ENCODE measurements at places on chromosomes 16 and 17.

- H3K4me3 ChIP-seq, result no peak overlapping the region
- H3K27ac ChIP-seq, result no peak overlapping the region
- no peaks in the 10 kb centered on the region for H3K36me3 ChIP-seq
- H3K27me3 ChIP-seq, result no peaks in the 10 kb centered on the region
- no peaks in the 10 kb centered on the region for H3K4me1 ChIP-seq
Observed at GRCh38 chr17:80718428-80718827, 173.8 kb downstream of the RPTOR start.

- DNase-seq, result peak; percentile 72
- no peaks in the 10 kb centered on the region for H3K27me3 ChIP-seq
- H3K4me1 ChIP-seq, result peaks cover 52% of the 10 kb centered on the region
- peak overlapping the region; percentile 79 for H3K4me3 ChIP-seq
- H3K36me3 ChIP-seq, result no peaks in the 10 kb centered on the region
- H3K27ac ChIP-seq, result peak overlapping the region; percentile 77
Observed at GRCh38 chr17:40317345-40317873, 8.4 kb downstream of the RARA start.

- peaks cover 89% of the 10 kb centered on the region for H3K36me3 ChIP-seq
- H3K27me3 ChIP-seq, result no peaks in the 10 kb centered on the region
- no peaks in the 10 kb centered on the region for H3K4me1 ChIP-seq
- H3K27ac ChIP-seq, result no peak overlapping the region
- no peak for DNase-seq
Observed at GRCh38 chr17:41885733-41886132, 20.5 kb upstream of the KLHL11 start.

GRCh38 chr17:5437721-5438317 is 1.1 kb downstream of the C1QBP start:
- H3K27me3 ChIP-seq, result no peaks in the 10 kb centered on the region
- peaks cover 58% of the 10 kb centered on the region for H3K36me3 ChIP-seq
- no peak for DNase-seq

GRCh38 chr17:61201211-61201610 is 198.4 kb upstream of the TBX2 start:
- H3K4me3 ChIP-seq, result no peak overlapping the region
- no peak for DNase-seq
- H3K4me1 ChIP-seq, result no peaks in the 10 kb centered on the region
- no peaks in the 10 kb centered on the region for H3K36me3 ChIP-seq
- H3K27me3 ChIP-seq, result peaks cover 5% of the 10 kb centered on the region

- DNase-seq, result no peak
- no peak overlapping the region for H3K4me3 ChIP-seq
- no peak overlapping the region for H3K27ac ChIP-seq
- H3K27me3 ChIP-seq, result no peaks in the 10 kb centered on the region
Observed at GRCh38 chr16:87733190-87733589, 32.6 kb downstream of the KLHDC4 start.

- H3K4me1 ChIP-seq, result no peaks in the 10 kb centered on the region
- no peaks in the 10 kb centered on the region for H3K36me3 ChIP-seq
- no peaks in the 10 kb centered on the region for H3K27me3 ChIP-seq
- no peak for DNase-seq
Observed at GRCh38 chr16:53974484-53975080, 270.6 kb downstream of the FTO start.

GRCh38 chr16:31360251-31360650 is 5.3 kb downstream of the ITGAX start:
- H3K36me3 ChIP-seq, result no peaks in the 10 kb centered on the region
- no peak overlapping the region for H3K4me3 ChIP-seq
- DNase-seq, result no peak
- H3K4me1 ChIP-seq, result peaks cover 13% of the 10 kb centered on the region

DNA sequence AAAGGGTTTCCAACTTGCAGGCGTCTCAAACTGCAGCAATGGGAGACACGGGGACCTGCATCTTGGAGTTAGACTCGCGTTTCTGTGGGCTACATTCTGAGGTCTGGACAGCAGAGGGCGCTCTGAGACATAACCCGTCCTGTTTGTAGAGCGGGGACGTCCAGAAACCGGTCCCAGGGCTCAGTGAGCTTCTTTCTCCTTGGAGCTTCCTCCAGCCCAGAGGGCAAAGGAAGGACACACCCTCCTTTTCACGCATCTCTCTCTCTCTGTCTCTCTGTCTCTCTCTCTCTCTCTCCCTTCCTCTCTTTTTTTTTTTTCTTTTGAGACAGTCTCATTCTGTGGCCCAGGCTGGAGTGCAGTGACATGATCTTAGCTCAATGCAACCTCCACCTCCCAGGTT is 19.8 kb downstream of the COX4I1 start:
- H3K27ac ChIP-seq, result no peak overlapping the region
- H3K4me1 ChIP-seq, result peaks cover 7% of the 10 kb centered on the region
- DNase-seq, result peak; percentile 83
- H3K27me3 ChIP-seq, result peaks cover 33% of the 10 kb centered on the region

DNA sequence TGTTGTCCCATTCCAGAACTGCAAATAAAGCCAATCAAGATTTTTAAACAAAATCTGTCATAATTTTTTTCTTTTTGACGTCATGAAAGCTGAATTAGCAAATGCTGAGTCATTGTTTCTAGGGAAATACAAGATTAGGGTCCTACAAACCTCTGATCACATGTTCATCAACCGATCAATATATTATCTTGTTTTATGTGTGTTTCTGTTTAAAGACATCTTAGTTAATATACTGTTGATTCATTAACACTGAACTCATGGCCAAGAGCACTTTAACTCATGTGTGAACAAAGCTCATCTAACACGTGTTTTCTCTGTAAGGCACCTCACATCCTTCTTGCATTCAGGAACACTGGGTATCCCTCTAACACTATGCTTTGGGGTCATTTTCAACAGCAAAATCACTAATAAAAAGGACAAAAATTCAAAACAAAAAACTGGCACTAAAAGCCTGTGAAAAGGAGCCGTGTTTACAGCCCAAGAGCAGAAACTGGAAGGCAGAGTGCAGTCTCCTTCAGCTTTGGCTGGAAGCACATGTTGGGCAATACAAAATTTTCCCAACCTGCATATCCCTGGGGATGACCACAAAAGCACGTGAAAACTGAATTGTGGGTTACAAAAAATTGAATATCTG is 102.5 kb downstream of the PARN start:
- no peak for DNase-seq
- no peaks in the 10 kb centered on the region for H3K4me1 ChIP-seq
- H3K4me3 ChIP-seq, result no peak overlapping the region
- H3K36me3 ChIP-seq, result no peaks in the 10 kb centered on the region

- no peak overlapping the region for H3K4me3 ChIP-seq
- no peaks in the 10 kb centered on the region for H3K36me3 ChIP-seq
- H3K4me1 ChIP-seq, result no peaks in the 10 kb centered on the region
- DNase-seq, result no peak
Observed at GRCh38 chr17:62906881-62907280, 59.2 kb upstream of the TANC2 start.

DNA sequence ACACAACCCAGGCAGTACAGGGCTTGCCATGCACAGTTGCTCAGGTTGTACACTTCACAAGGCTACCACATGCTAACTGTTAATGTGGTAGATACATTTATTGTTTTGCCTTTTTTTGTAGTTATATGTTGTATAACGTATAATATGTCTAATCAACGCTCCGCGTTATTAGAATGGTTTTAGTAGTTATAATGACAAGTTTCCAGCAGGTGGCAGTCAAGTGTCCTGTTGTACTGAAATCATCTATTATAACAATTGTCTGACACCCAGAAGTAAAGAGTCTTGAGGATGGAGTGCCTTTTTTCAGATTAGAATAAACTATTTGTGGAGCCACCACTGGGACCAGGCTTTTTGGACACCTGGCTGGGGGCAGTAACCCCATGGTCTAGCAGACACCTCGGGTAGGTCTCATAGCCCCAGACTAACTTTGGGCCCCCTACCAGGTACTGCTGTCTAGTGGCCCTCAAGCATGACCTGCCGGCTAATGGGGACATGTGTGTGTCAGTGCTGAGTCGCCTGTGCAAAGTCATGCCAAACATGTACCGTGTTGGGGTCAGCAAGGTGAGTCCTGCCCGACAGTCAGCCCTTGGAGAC is 32.8 kb downstream of the MYO15A start:
- no peak overlapping the region for H3K4me3 ChIP-seq
- H3K27me3 ChIP-seq, result no peaks in the 10 kb centered on the region
- DNase-seq, result peak; percentile 63
- peaks cover 18% of the 10 kb centered on the region for H3K4me1 ChIP-seq
- H3K36me3 ChIP-seq, result no peaks in the 10 kb centered on the region
- no peak overlapping the region for H3K27ac ChIP-seq

- H3K4me1 ChIP-seq, result peaks cover 29% of the 10 kb centered on the region
- H3K27ac ChIP-seq, result no peak overlapping the region
- no peak overlapping the region for H3K4me3 ChIP-seq
- no peak for DNase-seq
- H3K36me3 ChIP-seq, result peaks cover 30% of the 10 kb centered on the region
Observed at GRCh38 chr16:58119509-58119845, 9.7 kb downstream of the CFAP20 start.

DNA sequence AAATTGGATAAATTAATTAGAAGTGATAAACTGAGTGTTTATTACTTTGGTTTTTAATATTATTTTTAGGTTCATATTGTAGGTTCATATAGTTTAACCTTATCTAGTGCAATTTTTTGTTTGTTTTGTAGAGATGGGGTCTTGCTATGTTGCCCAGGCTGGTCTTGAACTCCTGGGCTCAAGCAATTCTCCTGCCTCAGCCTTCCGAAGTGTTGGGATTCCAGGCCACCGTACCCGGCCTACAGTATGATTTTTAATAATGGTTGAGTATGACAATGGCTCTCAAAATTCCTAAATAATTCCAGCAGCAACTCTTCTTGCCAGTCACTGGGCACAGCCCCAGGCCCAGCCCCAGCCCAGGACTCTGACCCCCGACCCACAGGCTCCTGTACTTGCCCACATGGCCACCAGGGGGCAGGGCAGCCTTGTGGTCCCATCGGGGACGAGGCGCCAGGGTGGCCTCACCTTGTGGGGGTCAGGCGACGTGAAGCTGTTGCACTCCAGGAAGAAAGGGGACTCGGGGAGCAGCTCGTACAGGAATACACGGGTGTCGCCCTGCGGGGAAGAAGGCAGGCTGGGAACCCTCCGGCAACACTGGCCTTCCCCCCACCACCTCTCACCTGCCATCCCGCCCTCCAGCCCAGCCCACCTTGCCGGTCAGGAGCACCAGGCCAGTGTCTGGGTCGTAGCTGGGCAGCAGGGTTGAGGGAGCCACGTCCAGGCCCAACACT is 7.9 kb upstream of the PAM16 start:
- no peaks in the 10 kb centered on the region for H3K27me3 ChIP-seq
- no peak overlapping the region for H3K27ac ChIP-seq
- H3K36me3 ChIP-seq, result peaks cover 55% of the 10 kb centered on the region
- no peaks in the 10 kb centered on the region for H3K4me1 ChIP-seq

GRCh38 chr17:11205659-11206058 is 35.4 kb upstream of the SHISA6 start:
- no peaks in the 10 kb centered on the region for H3K27me3 ChIP-seq
- H3K27ac ChIP-seq, result no peak overlapping the region
- H3K4me3 ChIP-seq, result no peak overlapping the region
- no peaks in the 10 kb centered on the region for H3K36me3 ChIP-seq
- DNase-seq, result no peak

DNA sequence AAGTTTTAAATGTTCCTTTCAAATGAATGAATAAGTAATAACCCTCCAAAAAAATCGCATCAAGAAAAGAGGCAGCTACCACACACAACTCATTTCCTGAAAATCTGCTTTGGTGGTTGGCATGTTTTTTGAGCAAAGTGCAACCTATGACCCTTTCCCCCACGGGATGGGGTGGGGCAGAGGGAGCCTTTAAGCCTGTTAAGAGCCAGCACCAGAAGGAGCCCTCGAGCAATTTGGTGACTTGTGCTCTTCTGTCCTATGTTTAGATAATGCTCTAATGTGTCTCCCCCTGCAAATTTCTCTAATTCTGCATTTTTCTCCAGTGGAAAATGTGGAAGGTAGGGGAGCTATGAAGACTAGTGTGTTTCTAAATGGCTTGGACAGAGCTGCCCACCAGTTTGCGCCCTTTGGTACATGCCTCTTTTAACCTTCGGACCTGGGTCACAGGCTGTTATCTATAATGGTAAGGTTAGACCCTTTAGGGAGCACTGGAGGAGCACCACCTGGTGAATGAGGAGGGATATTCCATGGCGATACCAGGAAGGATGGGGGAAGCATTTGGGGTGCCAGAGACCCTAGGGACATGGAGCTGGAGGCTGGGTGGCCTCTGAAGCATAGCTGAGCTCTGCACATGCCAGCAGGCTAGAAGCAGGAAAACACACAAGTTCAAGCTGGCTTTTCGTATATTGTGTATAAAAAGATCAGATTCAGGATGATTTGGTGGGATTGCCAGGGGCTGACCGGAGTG is 1.6 kb downstream of the PYCARD start:
- H3K36me3 ChIP-seq, result peaks cover 11% of the 10 kb centered on the region
- H3K27ac ChIP-seq, result no peak overlapping the region
- H3K4me1 ChIP-seq, result peaks cover 14% of the 10 kb centered on the region
- DNase-seq, result peak; percentile 64
- H3K27me3 ChIP-seq, result no peaks in the 10 kb centered on the region

DNA sequence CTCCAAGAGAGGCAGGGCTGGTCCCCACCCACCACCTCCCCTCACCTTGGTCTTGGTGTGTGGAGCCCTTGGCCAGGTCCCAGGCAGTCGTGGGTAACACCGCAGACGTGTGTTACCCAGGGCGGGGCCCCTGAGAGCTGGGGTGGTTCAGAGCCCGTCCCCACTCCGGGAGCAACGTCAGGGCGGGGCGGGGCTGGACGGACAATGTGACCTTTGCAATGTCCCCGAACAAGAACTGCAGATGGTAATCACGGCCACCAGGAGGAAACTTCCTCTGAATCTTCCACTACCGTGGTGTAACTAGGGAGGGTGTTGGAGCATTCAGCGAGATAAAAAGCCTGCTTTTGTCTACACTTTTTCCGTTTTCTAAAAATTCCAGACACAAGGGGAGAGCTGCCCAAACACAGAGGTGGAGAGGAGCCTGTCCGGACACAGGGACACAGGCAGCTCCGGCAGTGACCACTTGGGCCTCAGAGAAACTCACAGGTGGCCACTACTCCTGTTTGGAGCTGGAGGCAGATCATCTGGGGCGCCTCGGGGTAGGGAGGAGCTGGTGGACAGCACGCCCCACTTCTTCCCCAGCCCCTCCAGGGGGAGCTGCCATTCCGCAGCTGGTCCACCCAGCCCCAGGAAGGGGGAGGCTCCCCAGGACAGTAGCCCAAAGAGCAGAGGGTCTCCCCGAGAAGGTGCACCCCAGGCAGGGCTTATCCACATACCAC is 14.2 kb upstream of the SLC38A10 start:
- peak; percentile 96 for DNase-seq
- H3K4me3 ChIP-seq, result peak overlapping the region; percentile 42
- H3K27me3 ChIP-seq, result no peaks in the 10 kb centered on the region
- no peaks in the 10 kb centered on the region for H3K36me3 ChIP-seq
- H3K4me1 ChIP-seq, result peaks cover 22% of the 10 kb centered on the region

DNA sequence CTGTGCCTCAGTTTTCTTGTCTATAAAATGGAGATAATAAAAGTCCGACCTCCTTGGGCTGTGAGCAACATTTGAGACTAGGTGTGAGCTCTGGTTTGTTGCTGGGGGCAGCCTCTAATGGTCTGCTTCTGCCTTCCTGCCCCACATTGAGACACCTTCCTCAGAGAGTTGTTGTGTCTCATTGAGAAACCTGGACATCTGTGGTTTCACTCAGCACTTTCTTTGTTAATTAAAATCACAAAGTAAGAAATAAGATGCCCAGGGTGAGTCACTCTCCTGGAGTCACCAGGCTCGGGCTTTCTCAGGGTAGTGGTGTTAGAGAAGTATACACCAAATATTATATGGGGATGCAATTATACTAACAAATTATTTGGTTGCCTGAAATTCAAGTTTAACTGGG is 389.2 kb upstream of the SALL1 start:
- H3K36me3 ChIP-seq, result no peaks in the 10 kb centered on the region
- DNase-seq, result no peak
- no peaks in the 10 kb centered on the region for H3K4me1 ChIP-seq
- H3K27ac ChIP-seq, result no peak overlapping the region

- H3K36me3 ChIP-seq, result no peaks in the 10 kb centered on the region
- H3K27me3 ChIP-seq, result peaks cover 5% of the 10 kb centered on the region
- H3K4me3 ChIP-seq, result no peak overlapping the region
- DNase-seq, result no peak
- no peak overlapping the region for H3K27ac ChIP-seq
Observed at GRCh38 chr17:61261001-61261637, 138.5 kb upstream of the TBX2 start.

Data from K562 (cell line).